ENCODE measurements at places on chromosomes 11 and 22.

- DNase-seq = no peak
These were observed 8.2 kb downstream of the VPS37C start for GRCh38 chr11:61152816-61153592.

DNA sequence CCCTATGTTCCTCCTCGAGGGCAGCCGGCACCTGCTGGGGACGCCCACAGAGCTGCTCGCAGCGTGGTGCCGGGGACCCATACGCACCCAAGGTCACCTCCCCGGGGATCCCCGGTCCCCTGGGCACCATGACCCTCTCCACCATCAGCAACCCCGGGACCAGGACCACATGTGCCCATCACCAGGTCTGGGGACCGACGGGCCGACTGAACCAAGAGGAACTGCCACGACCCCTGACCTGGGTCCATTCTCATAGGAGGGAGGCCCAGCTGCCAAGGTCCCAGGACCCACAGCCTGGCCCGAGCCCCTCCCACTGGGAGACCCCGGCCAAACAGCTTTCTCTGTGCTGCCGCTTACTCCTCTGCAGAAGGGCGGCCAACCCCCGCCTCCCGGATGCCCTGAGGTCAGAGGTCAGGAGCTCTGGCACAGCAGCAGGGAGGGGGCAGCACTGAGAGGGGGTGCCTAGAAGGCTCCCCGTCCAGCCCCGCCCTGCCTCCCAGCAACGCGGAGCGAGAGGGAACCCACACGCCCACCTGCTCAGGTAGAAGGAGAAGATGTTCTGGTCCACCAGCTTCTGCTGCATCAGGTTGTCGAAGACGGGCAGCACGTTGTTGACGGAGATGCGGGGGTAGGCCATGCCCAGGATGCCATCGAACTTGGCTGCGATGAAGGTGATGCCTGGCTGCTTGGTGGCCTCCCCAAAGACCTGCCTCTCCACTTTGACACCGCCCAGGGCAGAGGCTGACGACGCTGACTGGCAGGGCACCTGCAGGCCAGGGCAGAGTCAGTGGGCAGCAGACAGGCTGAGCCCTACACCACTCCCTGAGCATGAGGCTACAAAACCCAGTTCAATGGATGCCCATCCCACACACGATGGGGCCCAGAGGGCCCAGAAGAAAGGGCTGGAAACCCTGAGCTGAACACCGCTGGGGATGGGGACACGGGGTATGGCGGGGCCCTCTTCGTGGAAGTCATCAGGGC lies 6.6 kb downstream of the CTSD start:
- no peak for DNase-seq

GRCh38 chr11:87966694-87967093 lies 208.5 kb downstream of the RAB38 start:
- peak; percentile 56 for DNase-seq

DNA sequence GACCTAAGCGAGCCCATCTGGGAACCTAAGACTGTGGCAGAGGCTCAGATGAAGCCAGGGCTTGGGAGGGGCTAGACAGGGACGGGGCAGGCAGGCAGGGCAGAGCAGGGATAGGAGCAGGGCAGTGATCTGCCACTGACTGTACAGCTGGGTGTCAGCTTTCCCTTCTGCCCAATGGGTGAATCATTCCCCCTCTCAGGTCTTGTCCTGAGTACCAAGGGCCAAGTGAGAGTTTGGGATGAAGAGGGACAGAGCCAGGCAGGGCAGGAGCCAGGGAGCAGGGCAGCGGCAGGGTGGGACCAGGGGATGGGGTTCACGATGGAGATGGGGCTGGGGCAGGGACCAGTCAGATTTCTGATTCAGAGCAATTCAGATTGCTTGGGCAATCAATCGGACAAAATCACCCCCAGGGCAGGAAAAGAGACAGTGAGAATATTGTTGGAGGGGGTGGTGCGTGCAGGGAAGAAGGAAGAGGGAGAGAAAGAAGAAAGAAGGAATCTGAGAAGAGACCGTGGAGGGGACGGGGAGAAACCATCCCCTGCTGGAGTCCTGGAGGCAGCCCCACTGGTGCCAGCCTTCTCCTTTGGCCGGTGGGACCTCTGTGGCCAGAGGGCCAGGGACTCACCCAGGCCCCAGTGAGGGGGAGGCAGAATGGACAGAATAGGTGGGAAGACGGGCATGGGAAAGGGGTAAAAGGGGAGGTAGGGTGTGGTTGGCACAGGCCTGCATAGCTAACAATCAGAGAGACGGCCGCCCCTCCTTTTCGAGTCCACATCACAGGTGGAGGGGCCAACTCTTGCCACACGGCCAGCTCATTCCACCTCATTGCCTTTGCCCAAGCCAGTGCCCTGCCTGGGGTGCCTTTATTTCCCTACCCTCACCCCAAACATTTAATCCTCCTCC lies 47.2 kb downstream of the CYTH4 start:
- no peak for DNase-seq

GRCh38 chr11:131938351-131938751 lies 567.9 kb downstream of the NTM start:
- no peak for DNase-seq

DNA sequence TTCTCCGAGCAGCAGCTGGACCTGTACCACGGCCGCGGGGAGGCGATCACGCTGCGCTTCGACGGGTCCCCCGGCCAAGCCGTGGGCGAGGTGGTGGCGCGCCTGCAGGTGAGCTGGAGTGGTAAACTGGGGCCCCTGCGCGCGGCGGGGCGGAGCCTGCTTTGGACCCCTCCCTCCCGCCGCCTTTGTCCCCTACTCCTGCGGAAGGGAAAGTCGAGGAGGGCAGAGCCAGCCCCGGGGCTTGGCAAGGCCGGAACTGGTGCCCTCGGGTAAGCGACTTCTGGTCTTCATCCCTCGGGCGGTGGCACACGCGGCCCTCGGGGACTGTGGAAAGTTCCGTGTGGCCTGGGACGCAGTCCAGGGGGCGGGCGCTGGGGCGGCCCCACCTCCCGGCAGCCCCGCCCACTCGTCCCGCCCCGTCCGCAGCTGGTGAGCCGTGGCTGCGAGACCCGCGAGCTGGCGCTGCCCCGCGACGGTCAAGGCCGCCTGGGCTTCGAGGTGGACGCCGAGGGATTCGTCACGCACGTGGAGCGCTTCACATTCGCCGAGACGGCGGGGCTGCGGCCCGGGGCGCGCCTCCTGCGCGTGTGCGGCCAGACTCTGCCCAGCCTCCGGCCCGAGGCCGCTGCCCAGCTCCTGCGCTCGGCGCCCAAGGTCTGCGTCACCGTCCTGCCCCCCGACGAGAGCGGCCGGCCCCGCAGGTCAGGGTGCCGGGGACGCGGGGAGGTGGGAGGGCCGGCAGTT lies 9.2 kb downstream of the SIPA1 start:
- DNase-seq = no peak

DNA sequence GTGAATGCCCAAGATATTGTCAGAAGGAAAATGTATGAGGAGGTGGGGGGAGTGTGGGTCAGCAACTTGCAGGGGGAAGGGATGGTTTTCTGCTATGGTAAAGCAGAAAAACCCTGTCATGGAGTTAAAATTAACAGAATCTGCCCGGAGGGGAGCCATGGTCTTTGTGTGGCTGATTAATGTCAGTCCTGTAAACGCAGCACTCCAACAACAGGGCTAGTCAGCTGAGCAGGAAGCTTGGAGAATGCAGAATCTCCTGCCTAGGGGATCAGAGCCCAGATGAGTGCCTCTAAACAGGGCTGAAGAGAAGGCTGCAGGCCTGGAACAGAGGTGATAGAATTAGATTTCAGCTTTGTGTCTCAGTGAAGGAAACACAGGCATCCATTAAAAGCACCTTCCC lies 140.9 kb upstream of the MTNR1B start:
- DNase-seq = no peak

GRCh38 chr11:129373489-129373953 lies 2.1 kb upstream of the BARX2 start:
- DNase-seq = no peak

- DNase-seq = no peak
These were observed 42.2 kb downstream of the WNT7B start for GRCh38 chr22:45934659-45935341.

DNA sequence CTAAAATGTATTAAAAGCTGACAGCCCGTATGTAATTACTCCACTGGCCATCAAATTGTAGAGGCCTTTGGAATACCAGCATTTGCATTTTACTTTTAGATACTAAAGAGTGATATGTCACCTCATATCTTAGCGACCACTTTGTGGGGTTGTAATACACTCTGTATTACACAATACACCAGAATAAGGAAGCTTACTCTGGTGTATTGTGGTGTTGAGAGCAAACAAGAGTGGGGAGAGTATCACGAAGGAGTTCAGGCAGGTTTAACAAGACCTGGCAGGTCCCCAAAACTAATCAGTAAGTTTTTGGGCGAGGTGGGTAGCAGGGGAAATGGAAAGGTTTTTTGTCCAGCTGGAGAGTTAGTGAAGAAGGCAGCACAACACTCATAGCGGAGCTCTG lies 3.2 kb downstream of the NUP50 start:
- no peak for DNase-seq

DNA sequence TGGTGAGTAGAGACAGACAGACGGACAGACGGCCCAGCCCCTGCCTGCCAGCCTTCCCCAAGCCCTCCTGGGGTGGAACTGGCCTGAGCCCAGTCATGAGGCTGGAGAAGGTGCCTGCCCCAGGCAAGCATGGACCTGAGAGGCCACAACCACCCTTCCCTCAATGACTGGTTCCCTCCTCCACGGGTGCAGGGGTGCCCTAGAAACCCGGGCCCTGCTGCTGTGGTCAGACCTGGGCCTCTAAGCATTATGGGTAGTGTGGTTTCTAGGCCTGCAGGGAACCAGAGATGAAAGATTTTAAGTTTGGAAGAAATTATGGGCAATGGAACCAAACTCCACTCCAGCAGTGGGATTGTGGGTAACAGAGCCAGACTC lies 13.5 kb downstream of the RHBDD3 start:
- DNase-seq = no peak

- DNase-seq = no peak
These were observed 93.2 kb downstream of the EXT2 start for GRCh38 chr11:44188643-44189042.

Data from NCI-H1105 (cell line).